ENCODE measurements at places on chromosomes 3 and 15.
A peak's percentile ranks its signal among the peaks of the same experiment; 100 is the strongest.

DNA sequence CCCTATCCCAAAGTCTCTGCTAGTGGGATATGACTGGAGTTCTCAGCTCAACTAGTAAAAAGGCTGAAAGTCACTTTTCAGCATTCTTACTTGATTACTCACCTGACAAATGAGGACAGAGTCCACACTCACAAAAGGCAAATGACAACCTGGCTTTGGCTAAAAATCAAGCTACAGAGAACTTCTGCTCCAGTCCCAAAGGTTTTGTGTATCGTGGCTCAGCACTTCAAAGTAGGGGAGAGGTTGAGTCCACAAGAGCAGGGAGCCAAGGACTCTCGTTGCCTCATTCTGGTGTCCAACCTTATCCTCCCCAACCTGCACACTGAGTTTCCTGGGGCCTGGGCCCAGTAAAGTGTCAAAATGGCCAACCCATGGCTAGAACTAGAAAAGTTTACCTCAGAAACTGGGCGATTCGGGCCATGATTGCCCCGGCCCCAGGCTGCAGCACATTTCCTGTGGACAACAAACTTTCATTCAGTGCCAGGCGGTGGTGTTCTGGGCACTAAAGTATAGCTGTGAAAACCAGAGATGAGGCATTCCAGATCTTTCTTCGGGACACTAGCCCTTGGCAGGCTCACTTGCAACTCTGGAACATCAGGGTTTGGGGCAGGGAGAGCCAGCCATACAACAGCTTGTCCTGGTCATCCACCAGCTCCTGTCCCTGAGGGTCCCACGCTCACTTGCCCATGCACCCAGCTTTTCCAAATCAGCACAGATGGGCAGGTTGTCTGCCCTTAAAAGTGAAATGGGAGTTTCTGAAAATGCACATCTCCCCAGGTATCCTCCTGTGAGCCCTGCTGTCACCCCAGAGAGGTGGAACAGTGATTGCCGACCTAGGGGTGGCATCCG, 3.1 kb downstream of the ACAA1 start:
- peak; percentile 65 for DNase-seq

DNA sequence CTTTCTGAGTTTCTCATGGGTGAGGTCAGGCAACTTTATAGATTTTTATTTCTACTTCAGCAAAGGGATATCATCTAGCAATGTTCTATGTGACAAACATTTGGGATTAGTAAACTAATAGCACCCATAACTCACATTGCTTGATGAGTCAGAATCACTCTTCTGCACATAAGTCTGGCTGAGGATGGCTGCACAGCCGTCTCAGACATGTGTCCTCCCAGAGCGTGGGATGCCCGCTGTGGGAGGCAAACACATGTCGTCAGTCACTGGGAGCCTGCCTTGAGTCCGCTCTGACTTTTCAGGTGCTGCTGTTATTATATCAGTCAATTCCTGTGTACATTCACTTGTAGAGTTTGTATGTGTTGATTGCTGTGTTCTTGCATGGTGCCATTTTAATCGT, 230.7 kb upstream of the TRIM42 start:
- DNase-seq: no peak

- DNase-seq: peak; percentile 47
Observed at GRCh38 chr3:42683875-42684598, 1.3 kb upstream of the KLHL40 start.

DNA sequence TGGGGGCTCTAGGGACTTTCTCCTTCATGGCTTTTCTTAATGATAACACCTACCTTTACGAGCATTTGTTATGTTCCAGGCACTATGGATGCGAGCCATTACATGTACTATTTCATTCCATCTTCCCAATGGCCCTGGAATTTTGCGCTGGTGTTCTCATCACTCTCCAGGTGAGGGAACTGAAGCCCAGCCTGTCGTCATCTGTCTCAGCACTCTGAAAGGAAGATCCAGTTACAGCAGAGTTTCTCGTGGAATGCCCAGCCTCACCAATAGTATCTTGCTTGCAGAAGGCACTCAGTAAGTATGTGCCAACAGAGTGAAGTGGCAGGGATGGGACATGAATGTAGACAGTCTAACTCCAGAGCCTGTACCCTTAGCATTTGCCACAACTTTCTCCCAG, 56.8 kb downstream of the NOX5 start:
- peak; percentile 61 for DNase-seq

DNA sequence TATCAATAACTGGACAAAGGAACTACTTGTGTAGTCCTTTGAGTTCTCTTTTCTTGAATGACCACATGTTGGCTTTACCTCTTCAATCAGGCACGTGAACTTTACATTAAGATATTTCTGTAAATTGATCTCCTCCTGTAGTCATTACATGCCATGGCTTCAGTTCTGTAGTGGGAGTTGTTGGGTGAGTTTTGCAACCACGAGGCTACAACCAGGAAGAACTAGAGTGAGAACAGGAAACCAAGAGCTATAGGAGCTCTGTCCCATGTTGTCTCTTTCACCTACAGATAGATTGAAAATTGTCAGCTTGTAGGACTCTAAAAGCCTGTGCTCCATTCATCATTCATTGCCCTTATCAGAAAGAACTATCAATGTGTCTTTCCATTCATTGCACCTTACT, 2.0 kb downstream of the RSRC1 start:
- peak; percentile 18 for DNase-seq

GRCh38 chr15:83510001-83510400, 62.9 kb downstream of the SH3GL3 start:
- DNase-seq: no peak

- no peak for DNase-seq
Observed at GRCh38 chr3:114809668-114810413, 337.2 kb downstream of the ZBTB20 start.

GRCh38 chr3:138412821-138413551, 21.4 kb upstream of the ESYT3 start:
- no peak for DNase-seq

DNA sequence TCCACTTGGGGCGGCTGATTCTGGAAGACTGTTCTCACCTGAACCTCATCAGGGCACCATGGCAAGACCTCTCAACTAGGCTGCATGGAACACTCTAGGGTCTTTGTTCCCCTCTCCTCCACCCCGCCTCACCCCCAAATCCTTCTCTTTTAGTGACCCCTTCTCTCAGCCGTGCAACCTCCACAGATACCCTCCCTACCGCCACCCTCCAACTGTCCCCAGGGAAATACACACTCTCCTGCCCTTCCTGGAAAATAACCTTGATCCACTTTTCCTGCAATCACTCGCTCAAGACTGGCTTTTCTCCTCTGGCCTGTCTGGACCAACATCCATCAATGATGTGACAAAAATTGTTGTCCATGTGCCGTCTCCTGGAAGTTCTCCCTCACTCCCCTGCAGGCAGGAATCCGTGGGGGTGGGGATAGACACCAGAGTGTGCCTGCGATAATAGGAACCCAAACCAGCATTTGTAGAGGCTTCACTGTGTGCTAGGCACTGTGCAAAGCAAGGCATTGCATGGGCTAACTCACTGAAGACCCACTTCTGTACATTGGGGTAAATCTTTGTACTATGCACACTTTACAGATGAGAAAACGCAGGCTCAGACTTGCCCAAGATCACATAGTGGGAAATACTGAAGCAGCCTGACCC, 160.1 kb upstream of the UBE2E1 start:
- no peak for DNase-seq

DNA sequence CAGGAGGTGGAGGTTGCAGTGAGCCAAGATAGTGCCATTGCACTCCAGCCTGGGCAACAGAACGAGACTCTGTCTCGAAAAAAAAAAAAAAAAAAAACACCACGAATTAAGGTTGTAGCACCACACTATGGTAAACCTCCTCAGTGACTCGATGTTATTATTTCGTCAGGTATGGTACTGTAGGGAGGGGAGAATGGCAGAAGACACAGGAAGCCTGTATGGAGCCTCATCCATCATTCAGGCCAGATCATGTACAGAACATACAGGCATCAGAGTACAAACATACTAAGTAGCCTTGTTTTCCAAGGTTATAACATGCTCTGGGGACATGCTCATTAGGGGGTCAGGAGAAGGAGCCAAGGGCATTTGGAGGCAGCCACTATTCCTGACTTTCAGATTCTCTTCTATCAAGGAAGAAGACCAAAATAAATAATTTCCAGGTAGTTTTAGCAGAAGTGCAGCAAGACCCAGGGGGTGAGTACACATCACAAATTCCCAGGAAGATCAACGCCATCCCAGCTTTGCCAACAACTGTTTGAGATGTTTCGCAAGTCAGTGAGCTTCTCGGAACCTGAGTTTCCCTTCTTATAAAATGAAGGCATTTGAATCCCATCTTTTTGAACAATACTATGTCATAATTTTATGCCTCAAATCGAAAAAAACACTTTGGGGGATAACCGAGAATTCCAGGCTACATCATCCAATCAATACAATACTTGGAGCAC, 79.8 kb downstream of the FOXP1 start:
- no peak for DNase-seq

DNA sequence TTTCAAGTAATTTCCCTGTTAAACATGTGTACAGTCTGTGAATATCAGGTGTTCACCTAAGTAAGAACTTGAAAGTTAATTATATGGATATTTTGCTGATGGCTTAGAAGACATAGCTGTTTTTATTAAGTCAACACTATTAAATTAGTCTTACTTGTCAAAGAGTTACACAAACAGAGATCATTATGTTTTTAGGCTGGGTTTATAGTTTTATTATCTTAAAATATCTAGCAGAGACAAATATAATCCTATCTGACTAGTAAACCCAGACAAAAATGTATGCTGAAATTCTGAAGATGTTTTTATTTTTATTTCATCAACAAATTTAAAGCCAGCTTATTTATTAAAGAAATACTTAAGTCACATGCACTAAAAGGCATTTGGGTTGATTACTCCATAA, 51.2 kb upstream of the CCK start:
- no peak for DNase-seq

DNA sequence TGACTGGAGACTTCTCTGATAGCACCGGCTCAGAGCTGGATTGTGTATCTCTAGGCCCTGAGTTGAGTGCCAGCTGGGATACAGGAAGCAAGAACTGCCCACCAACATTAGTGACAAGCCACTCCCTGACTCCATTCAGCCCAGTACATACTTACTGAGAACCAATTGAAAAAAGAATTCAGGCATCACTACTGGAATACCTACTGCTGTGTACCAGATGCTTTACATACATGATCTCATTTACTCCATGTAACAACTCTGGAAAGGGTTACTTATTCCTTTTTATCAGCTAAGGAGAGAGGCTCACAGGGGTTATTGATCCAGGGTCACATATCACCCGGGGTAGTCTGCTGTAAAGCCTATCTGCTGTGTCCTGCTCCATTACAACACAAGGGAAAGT, 1.3 kb upstream of the SYN2 start:
- no peak for DNase-seq

GRCh38 chr15:41183581-41183980, 47.0 kb downstream of the EXD1 start:
- DNase-seq: no peak
